Nephron progenitor cell (in vitro differentiated cells): ENCODE measurements at places on chromosomes 3 and 15.
A peak's percentile ranks its signal among the peaks of the same experiment; 100 is the strongest.

- no peak for DNase-seq
Observed at GRCh38 chr15:82688691-82689090, 21.0 kb downstream of the AP3B2 start.

DNA sequence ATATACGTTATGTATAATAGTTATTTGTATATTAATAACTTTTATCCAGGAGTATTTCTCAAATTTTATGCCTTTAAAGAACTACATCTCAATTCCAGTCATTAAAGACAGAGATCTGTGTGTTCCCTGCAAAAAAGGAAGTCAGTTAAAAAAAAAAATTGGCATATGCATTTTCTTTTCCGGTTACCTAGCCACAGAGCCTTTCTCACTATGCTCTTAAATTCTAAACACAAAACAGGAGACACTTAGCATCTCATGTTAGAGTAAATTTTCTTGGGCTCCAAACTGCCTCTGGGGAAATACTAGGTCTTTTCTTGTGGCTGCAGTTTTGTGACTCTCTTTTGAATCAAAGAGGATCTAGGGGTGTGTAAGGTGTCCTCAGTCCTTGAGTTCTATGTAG, 105.9 kb downstream of the KCNH8 start:
- no peak for DNase-seq

GRCh38 chr3:30764891-30765290, 129.6 kb downstream of the GADL1 start:
- no peak for DNase-seq

DNA sequence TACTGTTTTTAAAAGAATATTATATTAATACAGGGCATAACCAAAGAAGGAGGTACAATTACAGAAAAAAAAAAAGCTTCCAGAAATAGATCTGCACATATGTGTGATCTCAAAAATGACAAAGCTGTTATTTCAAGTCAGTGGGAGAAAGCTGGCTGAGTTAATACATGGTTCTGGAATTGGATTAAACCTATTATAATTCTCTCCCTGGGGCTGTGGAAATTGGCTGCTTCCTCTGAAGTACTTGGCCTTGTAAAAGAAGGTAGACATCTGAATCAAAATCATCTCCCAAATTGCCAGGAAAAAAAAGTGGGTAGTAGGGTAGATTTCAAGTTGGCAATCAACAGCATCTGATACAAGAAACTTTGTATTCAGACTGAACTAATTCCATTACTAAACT, 723.9 kb upstream of the ALCAM start:
- no peak for DNase-seq

DNA sequence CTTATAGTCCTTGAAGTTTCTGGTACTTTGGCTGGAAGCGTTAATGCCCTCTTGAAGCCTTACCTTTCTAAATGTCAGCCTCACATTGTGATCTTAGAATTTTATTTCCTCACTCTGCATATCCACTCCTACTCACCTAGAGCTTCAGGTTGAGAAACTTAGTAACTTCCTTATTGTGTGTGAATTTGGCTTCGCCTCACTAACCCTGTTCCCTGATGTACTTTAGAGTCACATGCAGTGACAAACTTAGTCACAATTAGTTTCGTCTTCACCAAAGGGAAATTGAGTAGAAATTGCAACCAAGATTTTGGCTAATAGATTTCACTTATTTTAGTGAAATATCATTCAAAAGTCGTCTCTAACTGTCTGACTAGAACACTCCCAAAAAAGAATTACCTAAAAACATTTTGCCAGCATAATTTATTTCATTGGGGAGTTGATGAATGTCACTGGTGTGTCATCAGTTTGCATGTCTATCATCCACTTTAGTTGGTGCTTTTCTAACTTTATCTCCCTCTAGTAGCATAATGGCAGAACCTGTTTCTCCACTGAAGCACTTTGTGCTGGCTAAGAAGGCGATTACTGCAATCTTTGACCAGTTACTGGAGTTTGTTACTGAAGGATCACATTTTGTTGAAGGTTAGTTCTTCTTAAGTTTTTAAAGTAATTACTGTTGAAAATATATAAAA, 960 bp downstream of the MFN1 start:
- DNase-seq, result no peak

DNA sequence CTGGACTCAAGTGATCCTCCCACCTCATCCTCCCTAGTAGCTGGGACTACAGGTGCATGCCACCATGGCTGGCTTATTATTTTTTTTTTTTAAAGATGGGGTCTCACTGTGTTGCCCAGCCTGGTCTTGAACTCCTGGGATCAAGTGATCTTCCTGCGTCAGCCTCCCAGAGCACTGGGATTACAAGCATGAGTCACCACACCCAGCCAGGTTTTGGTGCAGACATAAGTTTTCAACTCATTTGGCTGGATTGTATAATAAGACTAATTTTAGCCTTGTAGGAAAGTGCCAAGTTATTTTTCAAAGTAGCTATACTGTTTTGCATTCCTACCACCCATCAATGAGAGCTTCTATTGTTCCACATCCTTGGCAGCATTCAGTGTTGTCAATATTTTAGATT, 32.1 kb downstream of the BUB1B start:
- no peak for DNase-seq

DNA sequence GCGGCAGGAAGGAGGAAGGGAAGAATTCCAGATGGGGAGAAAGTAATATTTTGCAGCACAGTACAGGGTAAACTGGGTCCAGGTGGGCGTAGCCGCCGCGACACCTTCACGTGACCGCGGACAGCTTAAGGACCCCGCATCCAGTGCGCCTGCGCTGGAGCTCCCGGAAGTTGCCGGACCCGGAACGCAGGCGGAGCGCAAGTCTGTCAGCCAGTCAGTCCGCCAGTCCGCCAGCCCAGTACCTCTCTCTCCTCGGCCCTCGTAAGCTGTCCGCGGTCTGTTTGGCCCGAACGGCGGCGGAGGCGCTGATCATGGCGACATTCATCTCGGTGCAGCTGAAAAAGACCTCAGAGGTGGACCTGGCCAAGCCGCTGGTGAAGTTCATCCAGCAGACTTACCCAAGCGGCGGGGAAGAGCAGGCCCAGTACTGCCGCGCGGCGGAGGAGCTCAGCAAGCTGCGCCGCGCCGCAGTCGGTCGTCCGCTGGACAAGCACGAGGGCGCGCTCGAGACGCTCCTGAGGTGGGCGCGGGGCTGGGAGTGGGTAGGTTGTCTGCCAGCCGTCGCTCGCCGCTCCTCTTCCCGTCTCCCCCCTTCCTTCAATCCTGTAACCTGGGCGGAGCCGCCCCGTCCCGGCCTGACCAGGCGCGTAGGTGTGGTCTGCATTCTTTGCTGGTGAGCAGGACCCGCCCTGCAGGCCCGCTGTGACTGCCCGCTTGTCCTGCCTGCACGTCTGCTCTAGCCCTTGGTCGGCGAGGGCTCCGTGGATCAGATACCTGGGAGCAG, at the start of gene PDCD6IP:
PDCD6IP (plus strand) TSS at position 213 of the 784 bp plus-strand sequence; CDS start at position 312, 99 bp downstream.
- DNase-seq, result peak; percentile 88

GRCh38 chr15:59160880-59161593, 45.6 kb upstream of the LDHAL6B start:
- peak; percentile 53 for DNase-seq
